ENCODE measurements at places on chromosomes 4 and X.
A peak's percentile ranks its signal among the peaks of the same experiment; 100 is the strongest.

GRCh38 chrX:103361798-103362197 lies 5.5 kb downstream of the TCEAL9 start:
- no peak for DNase-seq

- no peak for DNase-seq
Measured at GRCh38 chr4:1772853-1773538, 20.1 kb upstream of the FGFR3 start.

DNA sequence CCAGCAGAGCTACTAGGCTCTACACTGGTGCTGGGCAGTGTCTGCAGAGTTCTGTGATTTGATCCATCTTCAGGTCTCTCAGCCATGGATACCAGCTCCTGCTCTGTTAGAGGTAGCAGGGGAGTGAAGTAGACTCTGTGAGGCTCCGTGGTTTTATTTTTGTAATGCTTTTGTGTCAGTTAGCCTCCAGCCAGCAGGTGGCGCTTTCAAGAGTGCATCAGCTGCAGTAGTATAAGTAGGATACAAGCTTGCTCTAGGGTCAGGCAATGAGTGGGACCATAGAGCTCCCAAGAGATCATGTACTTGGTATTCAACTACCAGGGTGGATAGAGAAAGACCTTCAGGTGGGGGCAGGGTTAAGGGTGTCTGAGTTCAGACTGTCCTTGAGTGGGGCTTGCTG lies 362.5 kb upstream of the TRAM1L1 start:
- no peak for DNase-seq

- no peak for DNase-seq
Measured at GRCh38 chr4:94407846-94408245, 43.9 kb upstream of the PDLIM5 start.

DNA sequence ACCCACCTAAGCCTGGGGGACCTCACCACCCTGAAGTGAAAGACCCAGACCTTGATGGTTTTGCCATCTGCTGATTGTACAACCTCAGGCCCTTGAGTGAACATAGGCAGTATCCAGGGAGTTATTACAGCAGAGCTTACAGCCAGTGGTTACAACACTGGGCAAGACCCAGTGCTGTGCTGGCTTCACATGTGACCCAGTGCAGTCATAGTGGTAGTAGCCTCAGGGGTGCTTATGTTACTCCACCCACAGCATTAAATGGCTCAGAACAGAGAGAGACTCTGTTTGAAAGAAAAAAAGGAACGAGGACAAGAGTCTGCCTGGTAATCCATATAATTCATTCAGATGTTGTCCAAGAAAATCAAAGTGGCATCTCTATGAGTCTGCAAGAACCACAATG lies 45.2 kb upstream of the DACH2 start:
- DNase-seq: no peak

GRCh38 chr4:138398322-138398721 lies 156.2 kb upstream of the SLC7A11 start:
- DNase-seq: no peak

DNA sequence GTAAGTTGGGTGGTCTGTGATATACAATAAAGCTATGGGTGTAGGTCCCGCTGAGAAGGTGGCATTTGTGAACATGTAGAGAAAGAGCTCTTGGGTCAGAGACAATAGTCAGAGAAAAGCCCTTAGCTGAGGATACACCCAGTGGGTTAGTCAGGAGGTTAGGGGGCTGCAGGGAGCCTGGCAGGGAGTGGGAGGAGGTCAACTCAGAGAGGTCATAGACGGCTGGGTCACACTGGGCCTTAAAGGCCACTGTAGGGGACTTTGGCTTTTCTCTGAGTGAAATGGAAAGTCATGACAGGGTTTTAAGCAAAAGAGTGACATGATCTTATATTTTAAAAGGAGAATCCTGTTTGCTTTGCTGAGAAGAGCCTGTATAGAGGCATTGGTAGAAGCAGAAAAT lies 16.7 kb downstream of the MGST2 start:
- no peak for DNase-seq

GRCh38 chr4:188778905-188779304 lies 639.7 kb downstream of the TRIML1 start:
- peak; percentile 26 for DNase-seq

GRCh38 chr4:7910263-7910896 lies 29.3 kb downstream of the AFAP1 start:
- no peak for DNase-seq

GRCh38 chr4:152935631-152936445 lies at the start of gene FHDC1:
TSS of gene FHDC1 (plus strand) at chr4:152936323. CDS start at chr4:152943058, 6,735 bp downstream.
- DNase-seq: no peak

- DNase-seq: no peak
Measured at GRCh38 chr4:118281611-118282442, 71.0 kb downstream of the PRSS12 start.

DNA sequence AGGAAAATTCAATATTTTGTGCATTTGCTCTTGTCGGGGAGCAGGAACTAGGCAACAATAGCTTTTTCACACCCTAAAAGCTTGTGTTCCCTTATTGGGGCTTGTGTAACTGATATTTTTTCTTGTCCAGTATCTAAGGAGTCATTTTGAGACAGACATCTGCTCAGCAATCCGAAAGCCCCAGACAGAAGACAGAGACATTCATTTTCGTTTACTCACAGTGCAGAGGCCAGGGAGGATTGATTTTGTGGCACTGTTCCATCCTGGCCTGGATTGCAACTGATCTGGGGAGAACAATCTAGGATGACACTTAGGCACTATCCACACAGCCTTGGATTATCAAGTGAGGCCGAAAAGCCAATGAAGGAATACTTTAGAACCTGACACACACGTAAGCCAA lies 27.4 kb upstream of the PLAC1 start:
- no peak for DNase-seq

GRCh38 chr4:176566769-176567168 lies 226.0 kb downstream of the VEGFC start:
- no peak for DNase-seq

DNA sequence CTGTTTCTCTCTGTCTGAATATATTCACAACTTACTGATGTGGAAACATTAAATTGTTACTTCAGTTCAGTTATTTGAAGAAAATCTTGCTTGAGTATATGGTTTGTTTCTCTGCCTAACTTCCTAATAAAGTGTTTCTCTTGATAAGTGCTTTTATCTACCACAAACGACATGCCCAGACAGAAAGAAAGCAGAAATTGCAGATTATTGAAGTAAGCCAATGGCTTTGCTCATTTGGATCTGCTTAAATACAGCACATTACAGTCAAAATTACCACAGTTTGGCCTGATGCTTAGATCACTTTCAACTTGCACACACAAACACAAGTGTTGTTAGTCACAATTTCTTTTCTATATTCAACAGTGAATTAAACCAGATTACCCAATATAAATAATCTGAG lies 68.0 kb downstream of the ATOH1 start:
- DNase-seq: no peak

GRCh38 chr4:105257817-105258495 lies 111.3 kb downstream of the TET2 start:
- no peak for DNase-seq

DNA sequence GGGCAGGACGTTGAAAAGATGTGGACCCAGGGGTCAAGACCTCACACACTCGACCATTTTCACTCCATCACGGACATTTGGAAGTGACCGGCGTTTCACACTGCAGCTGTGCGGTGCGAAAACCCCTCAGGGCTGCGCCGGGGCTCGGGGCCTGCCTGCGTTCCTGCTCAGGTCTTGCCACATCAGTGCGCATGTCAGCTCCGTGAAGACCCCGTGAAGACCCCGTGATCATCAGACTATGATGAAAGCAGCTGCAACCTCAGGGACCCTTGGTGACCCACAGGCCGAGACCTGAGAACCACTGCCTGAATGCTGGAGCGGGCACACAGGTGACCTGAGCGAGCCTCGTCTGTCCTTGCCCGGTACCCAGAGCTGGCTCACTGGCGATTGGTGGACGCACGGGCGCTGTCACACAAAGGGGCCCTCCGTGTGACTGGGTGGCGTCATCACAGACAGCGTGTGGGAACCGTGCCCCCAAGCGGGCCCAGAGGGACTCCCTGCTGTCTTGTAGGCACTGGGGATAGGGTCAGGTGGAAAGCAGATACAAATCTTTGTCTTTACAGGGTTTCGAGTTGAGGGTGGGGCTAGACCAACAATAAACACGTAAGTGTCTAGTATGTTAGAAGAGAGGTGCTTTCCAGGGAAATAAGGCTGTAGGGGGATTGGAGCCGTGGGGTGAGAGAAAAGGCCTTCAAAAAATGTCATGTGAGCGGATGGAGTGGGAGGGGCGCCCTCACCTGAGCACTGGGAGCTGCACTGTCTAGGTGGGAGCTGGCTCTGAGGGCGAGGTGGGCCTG lies 12.7 kb downstream of the MSANTD1 start:
- DNase-seq: no peak

GRCh38 chr4:154502111-154502510 lies 10.5 kb upstream of the DCHS2 start:
- no peak for DNase-seq

- no peak for DNase-seq
Measured at GRCh38 chrX:154083126-154083517, 14.4 kb downstream of the MECP2 start.

DNA sequence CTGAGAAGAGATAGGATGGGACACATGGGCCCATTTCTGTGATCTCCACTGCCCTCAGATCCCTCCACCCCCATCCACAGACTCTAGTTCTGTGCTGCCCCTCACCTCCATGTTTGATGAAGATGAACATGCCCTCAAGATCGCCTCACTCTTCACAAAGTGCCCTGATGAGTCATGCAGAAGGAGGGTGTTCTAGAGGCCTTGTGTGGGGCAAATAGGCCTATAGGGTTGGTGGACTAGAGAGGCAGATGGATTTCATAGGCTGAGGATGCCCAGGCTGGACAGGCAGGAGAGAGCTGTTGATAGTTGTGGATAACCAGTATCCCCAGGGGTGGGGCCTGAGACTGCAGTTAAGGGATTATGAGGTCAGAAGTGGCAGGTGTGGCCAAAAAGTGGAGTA lies at the start of gene CXorf65:
Gene CXorf65 (minus strand): TSS at position 314 of the 400 bp plus-strand sequence. CDS start 184 bp downstream, at position 130.
- DNase-seq: no peak

GRCh38 chr4:8648296-8648695 lies 55.7 kb downstream of the CPZ start:
- DNase-seq: no peak

DNA sequence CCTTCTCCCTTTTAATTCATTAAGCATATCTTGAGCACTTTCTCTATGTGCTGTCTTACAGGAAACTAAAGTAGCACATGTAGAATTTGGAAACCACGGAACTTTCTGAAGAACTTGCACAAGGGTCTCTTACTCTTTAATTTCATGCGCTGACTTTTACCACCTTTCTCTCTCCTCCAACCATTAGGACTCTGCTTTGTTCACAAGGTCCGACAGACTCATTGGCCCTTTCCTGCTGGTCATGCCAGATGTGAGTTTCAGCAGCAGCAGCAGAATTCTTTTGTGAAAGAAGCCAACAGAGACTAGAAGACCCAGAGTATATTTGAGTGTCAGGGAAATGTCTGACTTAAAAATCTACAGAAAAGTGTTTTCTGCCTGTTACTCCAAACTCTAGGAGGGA lies 207.1 kb downstream of the GUCY2F start:
- no peak for DNase-seq

GRCh38 chr4:41418444-41418843 lies 119.5 kb upstream of the LIMCH1 start:
- no peak for DNase-seq

DNA sequence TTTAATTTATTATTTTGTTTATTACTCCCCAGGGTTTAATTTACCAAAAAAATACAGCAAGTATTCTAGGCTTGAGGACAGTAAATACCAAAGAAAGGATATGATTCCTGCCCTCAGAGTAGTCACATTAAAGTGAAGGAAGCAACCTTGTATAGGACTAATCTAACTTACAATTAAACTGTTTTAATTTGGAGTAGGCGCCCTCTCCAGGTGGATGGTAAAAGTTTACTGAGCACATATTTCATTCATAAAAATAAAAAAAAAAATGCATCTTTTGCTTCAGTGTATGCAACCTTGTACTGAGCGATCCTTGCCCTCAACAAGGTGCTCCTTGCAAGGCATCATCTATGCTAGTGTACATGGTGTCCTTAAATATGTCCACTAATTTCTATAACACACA lies 72.0 kb upstream of the MAGEB16 start:
- no peak for DNase-seq

DNA sequence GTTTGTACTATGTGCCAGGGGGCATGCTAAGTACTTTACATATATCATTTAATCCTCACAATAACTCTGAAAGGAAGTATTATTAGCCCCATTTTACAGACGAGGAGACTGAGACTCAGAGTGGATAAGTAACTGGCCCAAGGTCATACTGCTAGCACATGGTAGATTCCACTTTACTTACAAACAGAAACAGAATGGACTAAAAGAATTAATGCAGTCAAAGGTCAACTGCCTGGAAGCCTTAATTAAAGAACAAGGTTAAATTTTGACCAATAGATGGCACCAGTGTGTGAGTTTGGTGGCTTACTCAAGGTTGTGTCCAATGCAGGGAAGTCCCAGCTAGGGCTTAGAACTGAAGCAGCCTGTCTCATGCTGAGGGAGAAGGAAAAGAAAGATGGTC lies 4.7 kb downstream of the RIPPLY1 start:
- DNase-seq: no peak

- no peak for DNase-seq
Measured at GRCh38 chrX:133527415-133527814, 112.1 kb upstream of the GPC4 start.

GRCh38 chr4:66814277-66814676 lies 731.0 kb downstream of the CENPC start:
- no peak for DNase-seq

GRCh38 chrX:23136816-23137215 lies 137.1 kb downstream of the DDX53 start:
- no peak for DNase-seq

- DNase-seq: no peak
Measured at GRCh38 chrX:40007131-40007755, 90.5 kb downstream of the BCOR start.

GRCh38 chr4:174686826-174687225 lies 142.2 kb downstream of the GLRA3 start:
- no peak for DNase-seq

DNA sequence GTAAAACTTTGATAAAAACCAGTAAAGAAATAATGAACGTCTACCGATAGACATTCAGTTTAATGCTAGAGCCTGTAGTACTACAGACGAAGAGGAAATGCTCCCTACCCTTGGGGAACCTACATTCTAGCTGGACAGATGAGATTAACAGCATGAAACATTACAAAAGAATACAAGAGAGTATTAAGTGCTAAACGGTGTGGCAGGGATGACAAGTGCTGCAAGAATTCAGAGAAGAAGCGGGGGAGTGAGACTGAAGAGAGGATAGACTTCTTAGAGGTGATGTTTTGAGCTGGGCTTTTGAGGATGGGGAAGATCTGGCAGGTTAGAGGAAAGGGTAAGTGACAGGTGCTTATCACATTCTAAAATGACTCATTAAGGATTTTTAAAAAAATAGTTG lies 52.6 kb upstream of the ESX1 start:
- DNase-seq: no peak

- no peak for DNase-seq
Measured at GRCh38 chrX:37712458-37712857, 26.9 kb downstream of the XK start.
